Stimulated activated CD8-positive, alpha-beta memory T cell treated with anti-CD3 and anti-CD28 coated beads, Interleukin-2, amount 100 ng/mL, for 48 hours (primary cell): ENCODE measurements at places on chromosomes 7 and 10.

DNA sequence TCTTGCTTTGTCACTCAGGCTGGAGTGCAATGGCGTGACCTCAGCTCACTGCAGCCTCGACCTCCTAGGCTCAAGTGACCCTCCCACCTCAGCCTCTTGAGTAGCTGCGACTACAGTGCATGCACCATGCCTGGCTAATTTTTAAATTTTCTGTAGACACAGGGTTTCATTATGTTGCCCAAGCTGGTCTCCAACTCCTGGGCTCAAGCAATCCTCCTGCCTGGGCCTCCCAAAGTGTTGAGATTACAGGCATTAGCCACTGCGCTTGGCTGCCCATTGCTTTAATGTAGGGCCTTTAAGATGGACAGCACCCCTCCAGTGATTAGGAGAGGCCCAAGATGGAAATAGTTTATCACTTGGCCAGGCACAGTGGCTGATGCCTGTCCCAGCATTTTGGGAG is 39.4 kb downstream of the NIPSNAP2 start:
- DNase-seq = no peak

GRCh38 chr10:16717622-16718395 is 99.4 kb downstream of the RSU1 start:
- DNase-seq = no peak

DNA sequence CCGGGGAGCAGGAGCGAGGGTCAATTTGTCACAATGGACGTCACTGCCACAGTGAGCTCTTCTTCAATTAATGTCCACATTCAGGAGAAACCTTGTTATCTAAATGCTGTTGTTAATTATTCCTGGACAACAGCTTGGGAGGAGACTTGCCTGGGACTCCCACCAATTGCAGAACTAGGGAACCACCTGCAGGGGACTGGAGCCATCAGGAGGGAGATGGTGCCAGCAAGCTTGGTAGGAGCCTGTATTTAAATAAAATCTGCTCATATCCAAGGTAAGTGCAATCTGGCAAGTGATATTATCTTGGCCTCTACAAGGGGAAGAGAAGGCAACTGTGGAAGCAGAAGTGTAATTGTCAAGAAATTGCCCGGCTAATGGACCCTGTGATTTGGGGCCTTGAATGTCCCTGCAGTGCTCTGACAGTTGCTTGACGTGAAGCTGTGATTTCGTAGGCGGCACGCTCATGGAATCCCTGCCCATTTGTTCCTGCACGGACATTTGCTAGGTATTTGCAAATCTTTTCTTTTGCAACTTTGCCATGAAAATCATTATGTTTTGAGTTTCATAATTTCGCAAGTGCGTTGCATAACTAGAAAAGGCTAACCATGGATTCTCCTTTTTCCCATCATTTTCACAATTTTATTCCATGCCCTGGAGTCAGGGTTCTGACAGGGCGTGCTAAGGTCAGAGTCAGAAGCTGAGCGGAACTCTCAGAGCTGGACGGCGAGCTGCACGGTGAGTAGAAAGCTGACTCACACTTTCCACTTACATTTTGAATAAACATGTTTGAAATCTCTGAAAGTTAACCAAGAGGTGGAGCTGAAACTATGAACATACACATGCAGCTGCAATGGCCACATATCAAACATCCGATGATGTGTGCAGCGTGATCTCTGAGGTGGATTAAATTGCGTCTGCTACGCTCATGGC is 84.9 kb upstream of the TCERG1L start:
- DNase-seq = no peak

GRCh38 chr7:73635428-73636200 is 11.3 kb upstream of the MLXIPL start:
- no peak for DNase-seq

DNA sequence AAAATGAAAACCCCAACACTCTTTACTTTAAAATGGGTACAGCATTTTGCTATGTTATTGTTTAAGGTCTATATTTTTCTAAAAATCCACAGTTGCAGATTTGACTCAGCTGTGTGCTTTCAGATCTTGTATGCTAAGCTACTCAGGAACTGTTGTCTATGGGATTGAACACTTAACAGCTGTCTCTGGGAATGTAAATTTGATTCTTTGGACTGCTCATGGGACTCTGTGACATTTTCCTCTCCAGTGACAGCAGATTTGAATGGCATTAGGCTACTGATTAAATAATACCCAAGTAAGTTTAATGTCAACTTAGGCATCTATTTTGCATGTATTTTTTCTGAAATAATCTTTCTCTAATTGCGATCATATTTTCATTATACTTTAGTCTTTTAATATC is 1.7 kb upstream of the CD36 start:
- DNase-seq = no peak

DNA sequence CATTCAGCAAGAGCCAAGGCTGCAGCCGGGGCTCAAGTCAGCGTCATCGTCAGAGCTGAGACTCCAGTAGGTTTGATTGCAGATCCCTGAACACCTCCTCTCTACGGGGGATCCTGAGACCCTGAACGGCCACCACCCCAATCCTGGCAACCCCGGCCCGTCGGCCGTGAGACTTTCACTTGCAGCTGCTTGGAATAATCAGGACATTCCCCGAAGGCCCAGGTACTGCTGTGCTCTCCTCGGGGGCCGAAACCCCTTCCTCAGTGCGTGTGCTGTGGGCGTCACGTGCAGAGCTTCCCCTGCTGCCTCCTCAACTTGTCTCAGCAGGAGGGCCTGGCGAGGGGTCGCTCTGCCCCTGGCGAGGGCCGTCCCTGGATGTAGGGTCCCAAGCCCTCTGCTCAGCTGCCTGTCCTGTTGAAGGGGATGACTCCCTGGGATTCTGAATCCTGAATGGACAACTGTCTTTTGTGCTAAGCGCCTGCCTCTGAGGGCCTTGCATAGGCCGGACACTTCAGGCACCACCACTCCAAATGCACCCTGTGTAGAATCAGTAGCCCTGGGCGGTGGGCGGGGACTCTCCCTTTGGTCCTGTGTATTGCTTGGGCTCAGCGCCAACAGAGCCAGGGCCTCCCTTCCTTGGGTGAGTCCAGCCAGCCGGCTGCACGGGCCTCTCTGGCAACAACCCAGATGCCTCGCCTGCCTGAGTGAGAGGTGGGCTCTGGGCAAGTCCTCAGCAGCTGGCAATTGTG is 63.8 kb upstream of the EBF3 start:
- no peak for DNase-seq

DNA sequence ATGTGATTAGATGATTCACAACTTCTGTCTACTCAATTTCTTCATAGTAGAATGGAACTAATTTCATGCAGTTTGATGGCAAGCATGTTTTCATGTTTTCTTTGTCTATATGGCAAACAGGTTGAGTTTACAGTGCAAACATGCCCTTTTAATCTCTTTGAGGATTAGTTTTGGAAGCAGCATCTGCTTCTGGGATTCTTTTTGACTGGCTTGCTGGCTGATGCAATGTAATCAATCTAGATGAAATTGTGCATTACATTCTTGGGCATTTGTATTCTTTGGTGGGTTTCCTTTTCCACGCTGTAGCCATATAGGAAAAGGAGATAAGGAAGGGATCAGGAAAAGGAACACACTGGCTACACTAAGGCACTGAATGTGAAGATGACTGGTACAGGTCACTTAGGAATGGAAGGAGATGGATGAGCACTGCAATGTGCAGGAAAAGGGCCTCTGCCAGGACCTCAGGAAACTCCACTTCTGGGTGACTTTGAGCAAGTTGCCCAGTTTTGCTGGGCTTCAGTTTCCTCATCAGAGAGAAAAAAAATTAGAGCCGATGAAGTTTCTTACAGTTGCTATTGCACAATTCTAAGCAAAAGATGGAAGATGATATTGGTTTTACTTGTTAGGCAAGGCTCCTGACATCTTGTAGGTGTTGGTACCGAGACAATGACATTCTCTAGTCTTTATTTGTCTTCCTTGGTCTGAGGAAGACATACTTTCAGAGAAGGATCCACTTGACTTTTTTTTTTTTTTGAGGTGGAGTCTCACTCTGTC is 269.1 kb downstream of the SUGCT start:
- no peak for DNase-seq

GRCh38 chr7:141272417-141272816 is 198.6 kb downstream of the TMEM178B start:
- DNase-seq = no peak

DNA sequence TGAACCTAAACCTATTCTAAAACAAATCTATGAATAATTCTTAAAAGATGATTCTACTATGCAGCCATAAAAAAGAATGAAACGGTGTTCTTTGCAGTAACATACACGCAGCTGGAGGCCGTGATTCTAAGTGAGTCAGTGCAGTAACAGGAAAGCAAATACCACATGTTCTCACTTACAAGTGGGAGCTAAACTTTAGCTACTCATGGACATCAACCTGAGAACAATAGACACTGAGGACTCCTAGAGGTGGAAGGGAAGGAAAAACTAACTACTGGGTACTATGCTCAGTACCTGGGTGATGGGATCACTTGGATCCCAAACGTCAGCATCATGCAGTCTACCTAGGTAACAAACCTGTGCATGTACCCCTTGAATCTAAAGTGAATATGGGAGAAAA is 575.0 kb upstream of the MGMT start:
- no peak for DNase-seq

DNA sequence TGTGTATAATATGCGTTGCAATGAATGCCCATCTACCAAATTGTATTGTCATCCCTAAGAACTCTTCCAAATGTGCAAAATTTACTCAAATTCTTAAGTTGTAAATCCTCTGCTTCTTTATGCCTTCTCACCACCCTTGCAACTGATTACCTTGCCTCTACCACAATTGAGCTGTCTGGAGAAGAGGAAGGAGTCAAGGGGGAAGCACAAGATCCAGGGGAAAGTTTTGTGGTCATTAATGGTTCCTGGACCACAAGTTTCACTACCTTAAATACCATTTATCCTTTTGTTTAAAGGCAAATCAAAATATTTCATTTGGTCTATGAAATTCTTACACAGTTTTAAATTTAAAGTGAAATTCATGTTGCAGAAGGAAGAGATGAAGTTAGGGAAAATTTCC is 16.7 kb downstream of the CRPPA start:
- no peak for DNase-seq

DNA sequence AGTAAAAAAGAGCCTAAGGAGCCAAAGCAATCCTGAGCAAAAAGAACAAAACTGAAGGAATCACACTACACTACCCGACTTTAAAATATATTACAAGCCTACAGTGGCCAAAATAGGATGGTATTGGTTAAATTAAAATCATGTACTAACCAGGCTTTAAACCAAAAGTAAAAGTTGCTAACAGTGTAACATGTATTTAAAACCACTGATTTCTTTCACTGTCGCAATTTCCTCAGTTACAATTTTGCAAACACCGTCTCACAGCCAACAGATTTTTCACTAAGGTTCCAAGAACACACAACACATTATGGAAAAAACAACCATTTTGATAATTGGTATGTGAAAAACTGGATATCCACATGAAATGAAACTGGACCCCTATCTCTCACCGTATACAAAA is 74.0 kb downstream of the JMJD1C start:
- no peak for DNase-seq

- DNase-seq = no peak
Measured at GRCh38 chr10:112471878-112472487, 25.0 kb downstream of the VTI1A start.

GRCh38 chr7:47483604-47484273 is 98.2 kb downstream of the TNS3 start:
- DNase-seq = no peak

GRCh38 chr10:32950591-32951108 is 7.4 kb downstream of the ITGB1 start:
- DNase-seq = no peak

GRCh38 chr7:69553190-69553589 is 45.1 kb upstream of the AUTS2 start:
- DNase-seq = no peak

DNA sequence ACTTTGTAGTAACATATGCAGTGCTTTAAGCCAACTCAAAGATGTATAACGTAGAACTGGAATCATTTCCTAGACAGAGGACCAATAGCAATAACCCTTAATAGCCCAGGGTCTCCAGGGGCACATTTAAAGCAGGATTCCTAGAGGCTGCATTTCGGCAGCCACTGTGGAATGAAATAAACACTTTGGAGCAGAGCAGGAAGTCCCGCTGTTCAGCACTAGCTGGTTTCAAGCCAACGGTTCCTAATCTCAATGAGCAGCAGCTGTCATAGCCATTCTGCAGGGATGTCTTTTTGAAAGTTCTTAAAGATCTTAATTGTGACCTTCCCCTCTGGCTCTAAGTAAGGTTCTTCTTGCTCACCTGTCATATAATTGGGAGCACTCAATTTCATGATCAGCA is 18.4 kb upstream of the MACROH2A2 start:
- DNase-seq = no peak

- DNase-seq = no peak
Measured at GRCh38 chr10:117274509-117274908, 33.6 kb downstream of the SLC18A2 start.

GRCh38 chr10:11210211-11210922 is 192.7 kb downstream of the CELF2 start:
- DNase-seq = no peak

- no peak for DNase-seq
Measured at GRCh38 chr7:40015790-40016296, 65.8 kb downstream of the CDK13 start.

- DNase-seq = no peak
Measured at GRCh38 chr10:71360735-71361134, 36.0 kb upstream of the CDH23 start.

DNA sequence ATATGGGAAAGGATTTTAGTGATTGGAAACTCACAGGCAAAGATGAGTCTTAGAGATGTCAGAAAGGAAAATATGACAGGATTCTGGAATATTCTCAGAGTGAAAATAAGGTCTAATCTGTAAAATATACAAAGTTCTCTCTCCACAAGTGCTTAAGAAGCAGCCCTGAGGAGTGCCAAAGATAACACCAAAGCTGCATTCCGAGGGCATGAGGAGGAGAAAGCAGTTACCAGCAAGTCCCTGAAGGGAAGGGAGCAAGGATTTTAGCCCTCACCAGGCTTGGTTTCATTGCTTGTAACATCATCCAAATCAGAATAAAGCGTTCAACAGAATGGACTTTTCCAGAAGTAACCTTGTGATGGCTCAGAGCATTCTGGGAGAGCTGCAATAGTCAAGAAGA is 31.4 kb upstream of the DLX6 start:
- DNase-seq = no peak
